ENCODE measurements at places on chromosomes 5 and 9.

- peaks cover 17% of the 10 kb centered on the region for H3K4me1 ChIP-seq
- no peaks in the 10 kb centered on the region for H3K36me3 ChIP-seq
- no peak for DNase-seq
- H3K27me3 ChIP-seq = no peaks in the 10 kb centered on the region
These were observed 103.6 kb downstream of the FNBP1 start for GRCh38 chr9:129939431-129939830.

DNA sequence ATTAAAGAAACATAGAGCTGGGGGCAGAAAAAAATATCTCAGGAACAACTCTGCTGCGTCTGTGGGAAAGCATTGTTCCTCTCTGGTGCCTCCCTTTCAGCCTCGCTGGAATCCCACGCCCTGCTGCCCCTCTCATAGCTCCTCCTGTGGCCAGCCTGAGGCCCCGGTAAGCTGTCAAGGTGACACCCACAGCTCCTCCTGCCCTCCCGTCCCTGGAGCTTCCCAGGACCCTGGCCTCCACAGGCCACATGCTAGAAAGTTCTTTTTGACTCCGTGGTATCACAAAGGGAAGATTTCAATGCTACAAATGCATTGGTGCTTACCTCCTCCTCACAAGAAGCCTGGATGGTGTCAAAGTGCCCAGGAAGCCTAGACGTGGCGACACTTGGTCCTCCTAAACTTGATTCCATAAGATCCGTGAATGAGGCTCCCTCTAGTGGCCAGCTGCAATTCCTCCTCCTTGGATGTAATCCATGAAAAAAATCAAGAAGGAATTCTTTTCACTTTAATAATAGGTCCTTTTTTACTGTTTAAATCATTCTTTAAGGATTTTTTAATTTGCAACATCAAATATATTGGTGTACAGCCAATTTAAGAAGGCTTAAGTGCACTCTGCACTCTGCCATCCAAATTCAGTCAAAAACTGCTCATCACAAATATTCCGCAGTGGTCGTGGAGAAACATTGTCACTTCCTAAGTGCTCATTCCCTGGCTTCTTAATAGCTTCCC lies 104.9 kb downstream of the CFAP90 start:
- DNase-seq = peak; percentile 57
- H3K4me1 ChIP-seq = no peaks in the 10 kb centered on the region
- H3K27ac ChIP-seq = no peak overlapping the region
- no peaks in the 10 kb centered on the region for H3K36me3 ChIP-seq
- no peak overlapping the region for H3K4me3 ChIP-seq

GRCh38 chr5:143066556-143067281 lies 296.5 kb downstream of the ARHGAP26 start:
- H3K4me1 ChIP-seq = peaks cover 40% of the 10 kb centered on the region
- H3K27ac ChIP-seq = peak overlapping the region; percentile 48
- H3K4me3 ChIP-seq = no peak overlapping the region

DNA sequence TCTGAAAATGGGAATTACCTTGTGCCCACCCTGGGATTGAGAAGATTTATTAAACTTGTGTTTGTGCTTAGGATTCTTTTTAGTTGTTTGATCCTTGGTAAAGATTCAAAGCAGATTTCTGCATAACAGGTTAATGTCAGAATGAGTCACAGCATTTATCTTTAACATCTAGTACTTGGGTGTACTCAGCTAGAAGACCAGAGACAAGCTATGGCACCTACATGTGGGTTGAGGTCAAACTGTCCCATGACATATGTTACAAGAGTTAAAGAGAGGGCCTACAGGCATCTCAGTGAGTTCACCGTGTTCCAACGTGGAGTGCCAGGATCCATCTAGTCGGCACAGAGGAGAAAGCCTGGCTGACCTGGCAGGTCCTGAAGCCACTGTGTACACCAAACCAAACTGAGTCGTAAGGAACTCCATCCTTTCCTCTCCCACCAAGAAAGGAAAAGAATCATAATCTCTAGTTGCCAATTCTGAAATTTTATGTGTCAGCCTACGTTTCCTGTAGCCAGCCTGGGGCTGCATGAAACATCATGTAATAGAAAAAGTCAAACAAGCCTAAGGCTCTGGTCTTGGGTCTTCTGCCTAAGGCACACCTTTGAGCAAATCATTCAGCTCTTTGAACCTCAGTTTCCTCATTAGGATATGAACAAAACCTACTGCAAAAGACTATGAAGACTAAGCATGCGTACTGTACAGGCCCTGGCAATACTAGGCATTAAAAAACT lies 73.7 kb downstream of the RCL1 start:
- no peak for DNase-seq
- H3K4me3 ChIP-seq = no peak overlapping the region
- no peaks in the 10 kb centered on the region for H3K4me1 ChIP-seq
- no peaks in the 10 kb centered on the region for H3K27me3 ChIP-seq

DNA sequence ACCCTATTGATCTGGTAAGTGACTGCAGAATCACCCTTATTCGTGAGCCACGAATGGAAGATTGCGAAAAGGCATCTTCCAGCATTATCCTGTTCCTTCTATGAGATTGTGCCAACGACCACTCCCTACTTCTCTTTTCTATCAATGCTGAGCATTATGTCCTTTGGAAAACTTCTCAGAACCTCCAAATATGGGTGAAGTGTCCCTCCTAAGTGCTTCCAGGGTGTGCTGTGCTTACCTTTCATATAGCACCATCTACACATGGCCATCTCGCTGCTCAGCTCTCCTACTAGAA lies 14.7 kb upstream of the LCP2 start:
- H3K27ac ChIP-seq = no peak overlapping the region
- no peak for DNase-seq
- no peak overlapping the region for H3K4me3 ChIP-seq
- H3K27me3 ChIP-seq = no peaks in the 10 kb centered on the region

- H3K36me3 ChIP-seq = no peaks in the 10 kb centered on the region
- no peak for DNase-seq
- no peaks in the 10 kb centered on the region for H3K4me1 ChIP-seq
- no peaks in the 10 kb centered on the region for H3K27me3 ChIP-seq
These were observed 34.2 kb upstream of the TESK1 start for GRCh38 chr9:35570709-35571504.

- no peak overlapping the region for H3K27ac ChIP-seq
- DNase-seq = no peak
- no peak overlapping the region for H3K4me3 ChIP-seq
- H3K36me3 ChIP-seq = no peaks in the 10 kb centered on the region
- H3K4me1 ChIP-seq = peaks cover 14% of the 10 kb centered on the region
These were observed 8.6 kb downstream of the ECSCR start for GRCh38 chr5:139453683-139454567.

DNA sequence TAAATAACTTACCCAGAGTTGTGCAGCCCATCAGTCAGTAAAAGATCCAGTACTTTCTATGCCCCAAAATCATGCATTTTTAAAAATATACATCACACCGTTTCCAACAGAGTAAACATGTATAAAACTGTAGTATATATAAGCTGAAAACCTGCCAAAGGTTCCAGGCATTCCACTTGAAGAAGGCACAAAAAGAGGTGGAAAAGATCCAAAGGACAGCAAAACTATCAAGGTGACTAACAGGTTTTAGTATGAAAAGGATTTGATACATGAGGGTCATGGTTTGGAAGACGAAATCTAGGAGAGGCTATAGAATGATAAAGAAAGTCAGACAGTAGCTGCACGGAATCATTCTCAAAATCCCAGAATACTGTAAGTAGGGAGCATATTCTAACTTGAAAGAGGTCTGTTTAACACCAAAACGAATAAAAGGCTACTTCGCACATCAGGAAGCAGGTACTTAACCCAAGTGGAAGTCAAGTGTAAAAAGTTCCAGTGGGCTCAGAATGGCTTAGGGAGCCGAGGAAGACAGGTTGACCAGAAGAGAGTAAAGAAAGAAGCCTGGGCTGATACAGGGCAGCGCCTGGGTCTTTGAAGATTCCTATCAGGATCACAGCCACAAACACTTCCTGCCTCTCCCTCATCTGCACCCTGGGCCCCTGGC lies 207.2 kb downstream of the ADAMTS12 start:
- no peaks in the 10 kb centered on the region for H3K36me3 ChIP-seq
- no peak overlapping the region for H3K4me3 ChIP-seq
- no peak overlapping the region for H3K27ac ChIP-seq
- H3K4me1 ChIP-seq = no peaks in the 10 kb centered on the region

DNA sequence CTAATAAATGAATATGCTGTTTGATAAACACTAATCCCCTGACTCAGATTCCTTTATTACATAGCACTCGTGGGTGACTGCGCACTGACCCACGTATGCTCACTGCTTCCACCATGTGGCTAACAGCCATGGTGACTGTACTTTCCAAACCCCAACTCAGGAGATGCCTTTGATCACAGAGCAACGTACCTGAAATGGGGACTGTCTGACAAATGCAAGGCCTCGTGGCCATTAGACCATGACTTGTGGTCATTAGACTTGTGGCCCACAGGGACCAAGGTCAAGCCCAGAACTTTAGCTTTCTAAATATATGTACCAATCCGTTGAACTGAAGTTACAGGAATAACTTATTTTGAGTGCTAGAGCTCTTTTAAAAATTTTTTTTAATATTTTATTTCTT lies 46.6 kb downstream of the CYFIP2 start:
- peaks cover 3% of the 10 kb centered on the region for H3K36me3 ChIP-seq
- no peaks in the 10 kb centered on the region for H3K27me3 ChIP-seq

DNA sequence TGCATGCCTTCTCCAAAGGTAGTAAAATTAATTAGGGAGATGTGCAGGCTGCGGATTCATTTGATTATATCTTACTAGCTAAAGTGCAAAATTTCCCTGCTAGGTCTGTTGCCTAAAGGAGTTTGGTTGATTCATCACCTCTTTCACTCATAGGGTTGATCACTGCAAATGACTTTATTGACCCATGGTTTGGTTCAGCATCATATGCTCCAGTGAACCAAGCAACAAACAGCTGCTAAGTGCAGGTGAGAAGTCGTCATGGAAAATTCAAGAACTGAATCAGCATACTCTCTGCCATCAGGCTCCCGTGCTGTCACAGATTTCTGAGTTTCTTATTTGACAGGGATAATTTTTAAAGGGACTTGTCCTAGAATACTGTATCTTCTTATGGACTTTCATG lies 571.8 kb upstream of the CDH18 start:
- DNase-seq = no peak
- H3K27me3 ChIP-seq = no peaks in the 10 kb centered on the region
- H3K4me3 ChIP-seq = no peak overlapping the region
- H3K27ac ChIP-seq = no peak overlapping the region
- no peaks in the 10 kb centered on the region for H3K4me1 ChIP-seq

DNA sequence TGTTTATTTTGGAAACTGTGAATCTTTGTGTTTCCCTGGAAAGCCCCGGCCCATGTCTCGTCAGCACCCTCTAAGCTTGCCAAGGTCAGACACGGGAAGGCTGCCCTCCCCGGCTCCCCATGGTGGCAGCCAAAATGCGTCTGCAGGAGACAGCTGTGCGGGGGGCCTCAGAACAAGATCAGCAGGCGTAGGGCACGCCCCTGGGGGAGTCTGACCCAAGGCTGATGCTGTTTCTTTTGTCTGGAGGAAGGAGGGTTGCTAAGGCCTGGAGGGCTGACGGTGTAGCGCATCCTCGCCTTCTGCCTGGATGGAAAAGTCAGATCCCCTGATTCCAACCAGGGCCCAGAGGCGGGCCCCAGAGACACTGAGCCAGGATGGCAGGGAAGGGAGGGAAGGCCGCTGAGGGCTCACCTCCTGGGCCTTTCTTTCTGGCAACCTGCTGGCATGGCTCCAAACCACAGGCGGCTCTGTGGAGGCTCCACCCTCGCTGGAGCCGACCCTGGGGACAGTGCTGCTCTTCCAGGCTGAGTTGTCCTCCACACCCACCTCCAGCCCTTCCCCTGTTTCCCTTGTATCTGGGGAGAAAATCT lies 57.2 kb downstream of the OLFM1 start:
- H3K27me3 ChIP-seq = no peaks in the 10 kb centered on the region
- H3K36me3 ChIP-seq = no peaks in the 10 kb centered on the region
- H3K4me1 ChIP-seq = no peaks in the 10 kb centered on the region
- H3K4me3 ChIP-seq = no peak overlapping the region
- no peak for DNase-seq

DNA sequence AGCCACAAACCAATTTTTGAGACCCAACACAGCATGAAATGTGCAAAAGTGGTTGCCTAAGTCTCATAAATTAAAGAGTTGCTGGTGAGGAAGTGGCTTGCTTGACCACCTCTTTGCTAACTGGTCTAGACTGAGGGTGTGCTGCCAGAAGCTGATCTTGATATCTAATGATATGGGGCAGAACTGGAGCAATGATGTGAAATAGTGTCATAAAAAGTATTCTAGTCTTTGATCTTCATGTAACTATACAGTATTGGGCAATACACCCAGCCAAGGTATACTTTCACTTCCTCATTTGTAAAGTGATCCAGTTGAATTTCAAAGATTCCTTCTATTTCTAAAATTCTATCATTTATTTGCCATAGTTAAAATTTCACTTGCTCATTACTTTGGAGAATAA lies 5.9 kb upstream of the YTHDC2 start:
- H3K4me1 ChIP-seq = no peaks in the 10 kb centered on the region
- H3K27ac ChIP-seq = no peak overlapping the region
- no peak overlapping the region for H3K4me3 ChIP-seq
- H3K27me3 ChIP-seq = no peaks in the 10 kb centered on the region
- DNase-seq = no peak

DNA sequence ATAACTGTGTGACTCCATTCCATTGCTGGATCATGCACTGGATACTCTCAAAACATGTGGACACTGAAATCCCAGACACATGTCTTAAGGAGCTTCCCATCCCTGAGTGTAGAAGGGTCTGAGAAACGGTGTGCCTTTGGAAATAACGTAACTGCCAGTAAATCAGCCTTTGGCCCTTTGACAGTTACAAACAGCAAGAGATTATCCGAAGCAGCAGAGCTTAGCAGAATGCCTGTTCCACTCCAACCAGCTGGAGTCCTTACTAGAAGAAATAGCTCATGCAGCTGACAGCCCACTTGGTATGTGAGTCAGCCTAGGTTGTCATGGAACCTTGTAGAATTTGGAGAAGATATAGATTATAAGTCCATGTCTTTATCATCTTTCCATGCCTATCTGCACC lies 7.0 kb downstream of the TMEM252 start:
- H3K36me3 ChIP-seq = no peaks in the 10 kb centered on the region
- no peaks in the 10 kb centered on the region for H3K27me3 ChIP-seq
- no peaks in the 10 kb centered on the region for H3K4me1 ChIP-seq
- no peak for DNase-seq
- H3K27ac ChIP-seq = no peak overlapping the region

DNA sequence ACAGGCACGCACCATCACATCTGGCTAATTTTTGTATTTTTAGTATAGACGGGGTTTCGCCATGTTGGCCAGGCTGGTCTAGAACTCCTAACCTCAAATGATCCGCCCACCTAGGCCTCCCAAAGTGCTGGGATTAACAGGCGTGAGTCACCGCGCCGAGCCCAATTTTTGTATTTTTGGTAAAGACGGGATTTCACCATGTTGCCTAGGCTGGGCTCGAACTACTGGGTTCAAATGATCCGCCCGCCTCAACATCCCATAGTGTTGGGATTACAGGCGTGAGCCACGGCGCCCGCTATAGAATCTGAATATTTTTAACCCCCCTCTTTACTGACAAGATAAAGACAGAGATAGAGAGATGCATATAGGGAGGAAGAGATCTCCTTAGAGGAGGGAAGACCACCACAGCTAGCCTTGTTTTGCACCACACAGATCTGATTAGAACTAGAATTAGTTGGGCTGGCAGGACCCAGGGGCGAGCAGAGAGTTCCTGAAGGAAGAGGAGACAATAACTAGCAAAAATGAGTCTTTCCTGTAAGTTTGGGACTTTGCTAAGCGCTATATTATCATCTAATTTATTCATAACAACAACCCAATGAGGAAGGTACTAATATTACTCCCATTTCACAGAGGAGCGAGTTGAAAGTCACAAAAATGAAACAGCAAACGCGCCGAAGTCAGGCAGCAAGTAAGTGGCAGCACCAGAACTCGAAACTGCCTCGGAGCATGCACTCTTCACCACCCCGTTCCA lies 1.5 kb upstream of the ANKHD1 start:
- no peaks in the 10 kb centered on the region for H3K36me3 ChIP-seq
- H3K4me1 ChIP-seq = peaks cover 29% of the 10 kb centered on the region
- peak overlapping the region; percentile 94 for H3K4me3 ChIP-seq
- DNase-seq = no peak
- peak overlapping the region; percentile 95 for H3K27ac ChIP-seq
